Stimulated activated CD8-positive, alpha-beta memory T cell treated with anti-CD3 and anti-CD28 coated beads, Interleukin-4, amount 100 ng/mL, for 1 hour (primary cell): ENCODE measurements at places on chromosomes 2 and 18.

GRCh38 chr2:240469740-240470139 is 34.3 kb downstream of the GPC1 start:
- DNase-seq, result no peak

- no peak for DNase-seq
Measured at GRCh38 chr2:97662386-97662894, 1.4 kb downstream of the ACTR1B start.

- no peak for DNase-seq
Measured at GRCh38 chr18:48153613-48154481, 223.4 kb upstream of the SMAD2 start.

GRCh38 chr2:192314800-192315481 is 120.2 kb upstream of the TMEFF2 start:
- DNase-seq, result no peak

GRCh38 chr2:2831633-2832032 is 500.6 kb upstream of the MYT1L start:
- no peak for DNase-seq

- DNase-seq, result no peak
Measured at GRCh38 chr2:118016911-118017310, 3.0 kb upstream of the CCDC93 start.

DNA sequence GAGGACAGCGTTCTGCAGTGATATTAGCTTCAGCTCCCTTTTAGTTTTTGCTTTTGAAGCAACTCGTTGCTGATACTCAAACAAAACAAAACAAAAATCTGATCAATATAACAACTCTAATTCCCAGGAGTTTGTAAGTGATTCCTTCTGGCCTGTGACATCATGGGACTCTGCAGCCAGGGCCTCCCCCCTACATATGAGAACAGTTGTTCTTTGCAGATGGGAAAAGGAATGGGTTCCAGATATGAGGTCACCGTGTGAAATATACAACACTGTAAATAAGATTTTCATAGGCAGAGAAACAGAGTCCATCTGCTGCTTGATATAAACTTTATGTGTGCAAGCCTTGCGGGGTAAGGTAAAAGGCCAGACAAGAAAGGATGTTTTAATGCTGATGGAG is 56.7 kb downstream of the DIS3L2 start:
- no peak for DNase-seq

DNA sequence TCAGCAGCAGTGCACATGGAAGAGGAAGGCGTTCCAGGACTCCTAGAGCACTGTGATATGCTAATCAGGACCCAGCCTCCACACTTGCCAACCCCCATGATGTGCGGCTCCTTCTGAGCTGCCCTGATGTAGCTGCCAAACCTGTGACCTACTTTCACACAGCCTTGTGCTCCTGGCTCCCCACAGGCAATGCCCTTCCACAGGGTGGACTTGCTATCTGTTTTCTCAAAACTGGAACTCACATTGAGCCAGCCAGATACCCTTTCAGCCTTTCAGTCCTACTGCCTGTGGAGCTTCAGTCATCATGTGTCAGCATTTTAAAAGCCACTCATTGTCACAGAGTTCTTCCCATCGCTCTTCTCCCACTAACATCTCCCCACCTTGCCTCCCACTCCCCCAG is 181.6 kb downstream of the AFF3 start:
- no peak for DNase-seq

- no peak for DNase-seq
Measured at GRCh38 chr18:63348508-63349136, 18.4 kb downstream of the KDSR start.

GRCh38 chr18:45275367-45276113 is 339.7 kb upstream of the SLC14A2 start:
- DNase-seq, result no peak

DNA sequence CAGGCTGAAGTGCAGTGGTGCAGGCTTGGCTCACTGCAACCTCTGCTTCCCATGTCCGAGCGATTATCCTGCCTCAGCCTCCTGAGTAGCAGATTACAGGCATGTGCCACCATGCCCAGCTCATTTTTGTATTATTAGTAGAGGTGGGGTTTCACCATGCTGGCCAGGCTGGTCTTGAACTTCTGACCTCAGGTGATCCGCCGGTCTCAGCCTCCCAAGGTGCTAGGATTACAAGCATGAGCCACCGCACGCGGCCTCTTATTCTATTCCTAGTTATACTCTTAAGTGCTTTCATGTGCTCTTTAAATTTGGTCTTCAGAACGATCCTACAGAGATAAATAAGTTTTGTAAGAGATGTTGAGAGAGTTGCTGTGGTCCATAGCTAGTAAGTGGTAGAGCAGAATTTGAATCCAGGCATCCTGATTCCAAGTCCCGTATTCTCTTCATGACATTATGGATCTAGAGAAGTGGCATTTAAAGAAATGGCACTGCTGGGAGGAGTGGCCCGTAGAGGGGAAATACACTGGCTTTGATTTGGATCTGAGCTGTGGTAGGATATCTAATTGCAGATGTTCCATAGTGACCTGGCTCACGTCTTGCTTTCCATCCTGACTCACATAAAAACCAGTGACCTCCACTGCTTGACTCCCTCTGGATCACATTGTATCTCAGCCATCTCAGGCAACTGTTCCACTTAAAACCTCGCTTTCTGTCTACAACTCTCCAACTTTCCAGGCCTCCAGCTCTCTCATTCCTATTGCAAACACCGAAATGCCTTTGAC is 22.8 kb upstream of the ME2 start:
- DNase-seq, result no peak

DNA sequence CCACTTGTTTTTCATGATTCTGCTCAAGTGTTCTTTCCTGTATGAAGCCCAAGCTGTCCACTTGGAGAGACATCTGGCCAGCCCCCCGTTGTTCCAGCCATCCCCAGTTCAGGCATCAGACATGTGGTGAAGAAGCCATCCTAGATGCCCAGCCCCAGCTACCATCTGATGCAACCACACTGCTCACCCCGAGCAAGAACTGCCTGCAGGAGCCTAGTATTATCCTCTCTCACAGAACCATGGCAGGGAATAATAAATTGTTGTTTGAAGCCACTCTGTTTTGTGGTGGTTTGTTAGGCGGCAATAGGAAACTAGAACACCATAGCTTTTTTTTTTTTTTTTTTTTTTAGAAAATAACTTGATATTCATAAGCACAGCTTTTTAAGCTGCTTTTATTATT is 19.5 kb upstream of the DARS1 start:
- no peak for DNase-seq

- no peak for DNase-seq
Measured at GRCh38 chr18:50429207-50429948, 54.5 kb downstream of the SKA1 start.

- no peak for DNase-seq
Measured at GRCh38 chr2:240798327-240798905, 21.6 kb downstream of the KIF1A start.

GRCh38 chr2:163572850-163573249 is 163.0 kb downstream of the FIGN start:
- DNase-seq, result no peak

DNA sequence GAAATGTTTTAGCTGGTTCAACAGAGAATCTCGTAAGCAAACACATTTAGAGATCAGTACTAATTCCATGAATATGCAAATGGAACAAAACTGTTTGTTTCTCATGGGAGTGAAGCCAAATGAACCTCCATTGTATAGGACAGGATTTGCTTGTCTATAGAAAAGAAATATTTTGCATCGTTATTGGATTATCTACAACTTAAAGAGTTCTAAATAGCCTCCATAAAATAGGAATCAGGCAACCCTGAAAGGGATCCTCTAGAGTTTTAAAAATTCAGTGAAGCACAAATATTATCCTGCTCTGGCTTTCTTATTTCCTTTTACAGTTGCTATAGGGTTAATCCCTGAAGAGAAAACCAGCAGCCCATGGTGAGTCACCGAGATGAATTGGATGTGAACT is 378.4 kb upstream of the NRXN1 start:
- no peak for DNase-seq

DNA sequence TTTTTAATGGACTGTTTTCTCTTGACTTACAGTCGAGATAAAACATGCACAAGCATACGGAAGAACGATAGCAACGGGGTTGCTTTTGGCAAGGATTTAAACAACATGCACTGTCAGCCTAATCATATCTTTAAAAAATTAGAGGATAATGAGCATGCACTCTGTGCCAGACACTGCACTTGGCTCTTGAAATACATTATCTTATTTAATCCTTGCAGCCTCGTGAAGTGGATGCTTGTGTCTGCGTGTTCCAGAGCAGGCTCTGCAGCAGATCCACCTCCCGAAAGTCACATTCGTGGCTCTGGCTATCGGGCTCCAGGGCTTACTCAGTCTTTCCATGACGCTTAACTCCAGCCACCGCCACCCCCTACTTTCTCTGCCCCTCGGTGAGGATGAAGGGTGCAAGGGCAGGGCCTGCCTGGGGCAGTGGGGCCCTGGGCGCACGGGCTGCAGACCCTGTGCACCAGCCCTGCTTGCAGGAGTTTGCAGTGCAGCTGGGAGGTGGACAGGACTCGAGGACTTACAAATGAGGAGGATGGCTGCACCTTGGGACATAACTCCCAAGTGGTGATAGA is 61.7 kb downstream of the ACKR3 start:
- DNase-seq, result no peak

GRCh38 chr2:191270306-191271161 is 25.3 kb downstream of the MYO1B start:
- DNase-seq, result no peak

DNA sequence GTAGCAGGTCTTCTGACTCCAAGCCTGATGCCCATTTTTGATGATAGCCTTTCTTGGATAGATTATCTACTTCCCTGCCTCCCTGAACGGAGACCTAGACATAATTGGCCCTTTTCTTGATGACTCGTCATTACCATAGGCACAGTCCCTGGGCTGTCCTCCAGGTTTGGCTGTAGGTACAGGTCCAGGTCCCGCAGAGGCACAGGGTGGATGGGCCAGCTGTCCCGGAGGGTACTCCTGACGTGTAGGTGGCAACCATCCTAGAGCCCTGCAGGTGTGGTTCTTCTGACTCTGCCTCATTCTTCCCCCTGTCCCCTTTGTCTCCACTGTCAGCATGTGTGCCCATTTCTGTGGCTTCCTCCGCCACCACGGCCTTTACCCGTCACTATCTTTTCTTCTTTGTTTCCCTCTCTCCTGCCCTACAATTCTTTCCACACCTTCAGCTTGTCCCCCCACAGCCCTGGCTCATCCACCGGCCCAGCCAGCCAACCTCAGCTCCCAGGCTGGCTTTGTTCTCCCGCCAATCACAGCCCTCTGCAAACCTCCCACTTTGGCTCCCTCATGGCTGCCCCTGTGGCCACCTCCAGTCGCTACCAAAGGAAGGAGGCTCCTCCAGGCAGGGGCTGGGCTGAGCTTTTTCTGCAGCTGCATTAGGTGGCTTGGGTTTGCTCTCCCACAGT is 102.8 kb downstream of the SMAD7 start:
- no peak for DNase-seq

DNA sequence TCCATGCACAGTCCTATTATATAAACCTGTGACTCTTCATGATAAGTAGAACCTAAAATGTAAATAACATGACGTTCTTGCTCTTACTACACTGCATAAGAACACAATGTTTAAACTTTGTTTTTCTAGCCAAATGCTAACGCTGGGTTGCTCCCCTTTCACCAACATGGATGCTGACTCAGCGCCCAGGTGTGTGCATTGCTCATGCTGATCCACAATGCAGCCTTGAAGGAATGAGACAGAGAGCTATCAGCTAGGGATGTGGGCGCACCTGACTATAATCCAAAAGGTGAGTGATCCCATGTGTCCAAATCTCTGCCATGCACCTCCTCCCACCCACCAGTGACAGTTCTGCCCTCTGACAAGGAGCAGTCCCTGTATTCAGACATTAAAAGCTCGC is 235.0 kb downstream of the IRS1 start:
- DNase-seq, result no peak

DNA sequence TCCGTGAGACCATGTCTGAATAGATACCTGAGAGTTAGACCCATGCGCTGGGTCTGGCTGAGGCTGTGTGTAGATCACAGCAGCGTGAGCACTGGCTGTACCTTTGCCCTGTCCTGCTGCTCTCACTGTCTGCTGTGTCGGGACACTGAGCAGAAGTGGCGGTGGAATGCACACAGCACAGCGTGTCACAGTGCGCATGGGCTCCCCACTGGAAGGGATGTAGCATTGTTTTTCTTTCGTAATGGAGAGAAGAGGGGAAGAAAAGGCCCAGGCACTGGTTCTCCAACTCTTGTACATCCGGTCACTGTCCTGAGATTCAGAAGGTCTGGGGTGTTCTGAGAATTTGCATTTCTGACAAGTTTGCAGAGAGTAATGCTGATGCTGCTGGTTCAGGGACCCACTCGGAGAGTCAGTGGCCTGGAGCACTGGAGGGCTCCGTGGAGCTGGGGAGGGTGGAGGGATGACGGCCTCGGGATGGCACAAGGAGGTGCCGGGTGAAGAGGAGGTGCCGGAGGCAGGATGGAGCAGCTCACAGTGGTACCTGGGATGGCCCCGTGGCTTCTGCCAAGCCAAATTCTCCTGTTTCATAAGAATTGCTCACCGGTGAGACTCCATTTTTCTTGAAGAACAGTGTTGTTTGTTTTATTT is 252.8 kb downstream of the LDLRAD4 start:
- no peak for DNase-seq

DNA sequence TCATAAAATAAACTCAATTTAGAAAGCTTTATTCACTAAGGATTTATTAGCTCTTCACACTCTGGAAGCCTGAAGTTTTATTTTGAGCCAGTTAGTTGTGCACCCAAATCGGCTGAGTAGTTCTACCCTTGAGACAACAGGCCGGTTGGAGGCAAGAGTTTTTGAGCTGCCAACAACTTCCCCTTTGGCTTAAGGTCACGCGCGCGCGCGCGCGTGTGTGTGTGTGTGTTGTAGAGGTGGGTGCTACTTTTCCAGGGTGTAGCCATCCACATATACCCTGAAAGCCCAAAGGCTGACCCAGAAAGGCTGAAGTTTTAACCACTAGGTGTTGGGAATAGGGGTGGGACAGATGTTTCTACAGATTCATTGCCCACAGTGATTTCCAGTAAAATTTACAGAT is 150.2 kb upstream of the LHCGR start:
- DNase-seq, result no peak

DNA sequence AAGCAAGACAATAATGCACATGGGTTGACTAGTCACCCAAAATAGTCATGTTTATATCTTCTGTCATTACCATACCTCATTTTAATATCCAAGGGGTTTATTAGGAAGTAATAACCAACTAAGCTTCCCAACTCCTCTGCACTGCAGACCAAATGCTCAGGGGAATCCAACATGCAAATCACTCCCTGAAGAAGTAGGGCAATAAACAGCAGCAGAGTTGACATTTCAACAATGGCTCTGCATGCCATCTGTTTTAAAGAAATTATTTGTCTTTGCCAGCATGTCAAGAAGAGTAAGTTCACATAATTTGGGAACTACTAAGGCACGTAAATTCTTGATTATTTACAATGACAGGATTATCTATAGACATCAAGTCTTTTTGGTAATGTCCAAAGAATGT is 84.4 kb upstream of the LYPD1 start:
- no peak for DNase-seq

- DNase-seq, result no peak
Measured at GRCh38 chr2:7685342-7686015, 768.3 kb downstream of the RNF144A start.
